ENCODE measurements at places on chromosomes 3 and 15. TPM values are rescaled to one million over a fixed set of nuclear protein-coding genes. Genes with fewer than 3 reads are reported as not detected.

The COL7A1 gene
- total RNA-seq: 5.3 TPM

The TRIM69 gene
- 28.7 TPM for total RNA-seq

DNA sequence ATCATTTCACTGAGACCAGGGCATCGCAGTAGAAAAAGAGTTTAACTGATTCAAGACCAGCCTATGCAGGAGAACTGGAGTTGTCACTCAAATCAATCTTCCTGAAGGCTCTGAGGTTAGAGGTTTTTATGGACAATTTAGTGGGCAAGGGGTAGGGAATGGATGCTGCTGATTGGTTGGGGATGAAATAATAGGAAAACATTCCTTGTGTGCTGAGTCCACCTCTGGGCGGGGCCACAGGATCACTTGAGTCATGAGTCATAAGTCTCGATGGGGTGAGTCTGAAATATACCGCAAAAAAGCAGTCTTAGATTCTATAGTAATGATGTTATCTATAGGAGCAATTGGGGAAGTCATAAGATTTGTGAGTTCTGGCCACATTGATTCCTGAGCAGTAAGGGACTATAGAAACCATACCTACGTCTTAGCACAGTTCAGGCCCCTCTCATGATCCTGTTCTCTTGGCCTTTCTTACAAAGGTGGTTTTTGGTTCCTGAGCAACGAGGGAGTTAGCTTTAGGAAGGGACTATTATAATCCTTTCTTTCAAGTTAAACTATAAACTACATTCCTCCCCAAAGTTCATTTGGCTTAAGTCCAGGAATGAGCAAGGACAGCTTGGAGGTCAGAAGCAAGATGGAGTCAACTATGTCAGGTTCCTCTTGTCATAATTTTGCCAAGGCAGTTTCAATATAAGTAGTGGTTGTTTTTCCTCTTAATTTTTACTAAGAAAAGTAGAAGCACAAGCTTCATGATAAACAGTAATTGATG is 2.7 kb upstream of the OPA1 start:
- no peak for DNase-seq

The MAPKAPK3 gene
- total RNA-seq: 21.8 TPM

The TMC3 gene
- total RNA-seq: not detected

The PTPRG gene
- 80.4 TPM for total RNA-seq

GRCh38 chr15:40239693-40240618 is 1.1 kb downstream of the PAK6 start:
- no peak for DNase-seq

GRCh38 chr3:152100491-152101132 is 168.1 kb upstream of the MBNL1 start:
- DNase-seq: no peak

Measured in posterior vena cava (tissue), 2 donors.